ENCODE measurements at places on chromosomes 3 and 15. TPM values are rescaled to one million over a fixed set of nuclear protein-coding genes. Genes with fewer than 3 reads are reported as not detected.

Gene CCDC71
- 13.4 TPM for total RNA-seq

Gene GLDN
- not detected for total RNA-seq

Gene APBA2
- 3.1 TPM for total RNA-seq

Gene ITPKA
- 0.16 TPM for total RNA-seq

Gene FAM107A
- 13.9 TPM for total RNA-seq

Gene TRIM42
- not detected for total RNA-seq

Gene CDC25A
- 10.8 TPM for total RNA-seq

Gene AGBL1
- not detected for total RNA-seq

Gene FAIM
- 7.3 TPM for total RNA-seq

Gene LYZL4
- total RNA-seq: not detected

Gene CCDC51
- 13.1 TPM for total RNA-seq

Gene PTX3
- 566 TPM for total RNA-seq

Gene LRRC49
- total RNA-seq: 5.0 TPM

Gene NPAP1
- total RNA-seq: not detected

Gene PPARG
- 101 TPM for total RNA-seq

Gene ADGRG7
- not detected for total RNA-seq

Gene LSG1
- total RNA-seq: 83.5 TPM

Gene HDGFL3
- 30.9 TPM for total RNA-seq

Gene TRPM7
- 19.9 TPM for total RNA-seq

Gene CNTN6
- not detected for total RNA-seq

Gene RAB6B
- 0.32 TPM for total RNA-seq

Gene ERC2
- 0.49 TPM for total RNA-seq

Gene ZNF660
- total RNA-seq: 0.49 TPM

Gene SLC22A14
- total RNA-seq: 0.31 TPM

Gene CACNA2D3
- not detected for total RNA-seq
